ENCODE measurements at places on chromosomes 3 and 15.

GRCh38 chr15:60344987-60345386, 52.8 kb downstream of the ANXA2 start:
- no peak for DNase-seq

DNA sequence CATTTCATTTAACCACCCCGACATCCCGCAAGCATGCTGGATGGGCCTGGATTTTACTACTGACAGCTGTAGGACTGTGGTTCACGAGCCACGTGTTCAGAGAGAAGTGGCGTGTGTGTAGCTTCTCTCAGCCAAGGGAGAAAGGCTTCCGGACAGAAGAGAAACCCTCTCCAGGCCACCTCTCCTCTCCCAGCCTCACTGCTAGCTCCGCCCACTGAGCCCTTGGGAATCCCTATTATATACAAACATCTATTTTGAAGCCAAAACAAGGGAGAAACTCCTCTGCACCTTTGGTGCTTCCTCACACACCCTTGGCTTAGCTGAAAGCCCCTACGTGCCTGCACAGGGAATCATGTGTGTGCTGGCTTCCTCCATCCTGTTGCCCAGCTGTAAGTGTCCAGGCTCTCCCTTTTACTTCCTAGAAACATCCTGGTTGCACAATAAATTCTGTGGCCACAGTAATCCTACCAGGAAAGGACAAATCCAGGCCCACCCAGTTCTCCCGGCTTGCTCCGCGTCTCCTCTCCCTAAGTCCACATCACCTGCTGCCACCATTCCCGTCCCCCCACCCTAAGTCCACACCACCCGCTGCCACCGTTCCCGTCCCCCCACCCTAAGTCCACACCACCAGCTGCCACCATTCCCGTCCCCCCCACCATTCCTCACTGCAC, 30.5 kb downstream of the PCSK6 start:
- DNase-seq, result no peak

GRCh38 chr15:33398555-33398954, 87.8 kb downstream of the RYR3 start:
- DNase-seq, result no peak

GRCh38 chr3:129276385-129276784, 2.3 kb upstream of the HMCES start:
- DNase-seq, result no peak

- DNase-seq, result no peak
These were observed 28.3 kb downstream of the ST8SIA2 start for GRCh38 chr15:92421976-92422375.

- no peak for DNase-seq
These were observed 2.6 kb downstream of the MFSD1 start for GRCh38 chr3:158804441-158804840.

DNA sequence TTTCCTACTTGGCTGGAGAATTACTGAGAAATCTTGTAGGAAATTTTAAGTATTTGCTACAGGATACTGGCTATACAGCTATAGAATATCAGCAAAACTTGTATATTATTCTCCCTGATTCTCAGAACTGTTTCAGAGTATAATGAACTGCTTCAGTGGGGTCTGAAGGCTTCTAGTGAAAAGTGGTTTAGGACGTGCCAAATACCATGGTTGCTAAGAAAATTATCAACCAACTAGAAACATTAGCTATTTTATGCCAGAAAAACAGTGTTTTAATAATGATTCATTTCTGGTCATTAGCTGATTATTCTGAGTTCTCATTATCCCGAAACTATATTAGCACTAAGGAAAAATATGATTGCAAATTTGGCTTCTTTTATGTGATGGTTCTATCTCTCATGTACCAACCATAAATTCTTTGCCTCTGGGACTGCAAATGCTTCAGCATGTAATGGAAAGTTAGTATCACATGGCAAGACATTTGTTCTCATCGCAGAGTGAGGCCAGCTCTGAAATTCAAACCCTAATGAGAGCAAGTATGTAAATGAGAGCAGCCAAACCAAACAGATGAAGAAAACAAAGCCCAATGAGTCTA, 11.0 kb upstream of the TSC22D2 start:
- no peak for DNase-seq

GRCh38 chr3:150515210-150515609, 31.1 kb downstream of the SERP1 start:
- DNase-seq, result no peak

- no peak for DNase-seq
These were observed 241.2 kb downstream of the PDZRN3 start for GRCh38 chr3:73383470-73384049.

- no peak for DNase-seq
These were observed 225.4 kb upstream of the SOX2 start for GRCh38 chr3:181486141-181486885.

GRCh38 chr15:77457905-77458265, 37.2 kb downstream of the HMG20A start:
- DNase-seq, result no peak

- DNase-seq, result no peak
These were observed 1.1 kb upstream of the PPARG start for GRCh38 chr3:12287727-12288181.

GRCh38 chr15:41969851-41970431, 2.4 kb downstream of the EHD4 start:
- peak; percentile 41 for DNase-seq

DNA sequence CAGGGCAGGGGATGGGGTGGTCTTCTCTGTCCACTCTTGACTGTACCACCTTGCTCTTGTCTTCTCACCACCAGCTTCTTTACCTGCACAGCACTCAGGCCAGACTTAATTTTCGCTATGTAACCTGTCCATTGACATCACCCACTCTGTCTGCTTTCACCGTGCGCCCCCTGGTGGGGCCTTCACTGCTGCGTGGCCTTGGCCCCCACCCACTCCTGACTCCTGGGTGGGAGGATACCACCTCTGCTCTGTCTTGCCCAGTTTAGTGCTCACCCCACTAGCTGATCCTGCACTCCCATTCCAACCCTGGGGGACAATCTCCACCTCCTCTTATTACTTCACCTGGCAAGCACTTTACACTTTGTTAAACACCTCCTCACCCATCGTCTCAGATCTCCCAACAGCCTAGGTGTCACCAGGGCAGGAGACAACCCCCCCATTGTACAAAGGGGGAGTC, 17.7 kb downstream of the PTH1R start:
- peak; percentile 16 for DNase-seq

GRCh38 chr3:87127281-87127680, 99.8 kb upstream of the CHMP2B start:
- DNase-seq, result no peak

DNA sequence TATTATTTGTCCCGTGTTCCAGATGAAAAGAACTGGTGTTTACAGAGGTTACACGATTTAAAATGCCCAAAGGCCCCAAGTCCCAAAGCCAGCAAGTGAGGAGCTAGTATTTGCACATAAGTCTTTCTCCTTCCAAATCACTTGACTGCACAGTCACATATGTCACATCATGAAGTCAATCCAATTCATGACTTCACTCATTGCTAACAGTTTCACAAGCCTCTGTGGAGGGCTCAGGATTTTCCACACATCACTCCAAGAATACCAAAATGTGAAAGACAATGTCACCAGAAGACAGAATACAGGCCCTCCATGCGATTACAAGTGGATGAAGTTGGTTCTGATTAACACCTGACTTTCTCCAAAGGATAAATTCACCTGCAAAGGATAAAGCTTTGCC, 283.1 kb upstream of the UBE2E2 start:
- no peak for DNase-seq

DNA sequence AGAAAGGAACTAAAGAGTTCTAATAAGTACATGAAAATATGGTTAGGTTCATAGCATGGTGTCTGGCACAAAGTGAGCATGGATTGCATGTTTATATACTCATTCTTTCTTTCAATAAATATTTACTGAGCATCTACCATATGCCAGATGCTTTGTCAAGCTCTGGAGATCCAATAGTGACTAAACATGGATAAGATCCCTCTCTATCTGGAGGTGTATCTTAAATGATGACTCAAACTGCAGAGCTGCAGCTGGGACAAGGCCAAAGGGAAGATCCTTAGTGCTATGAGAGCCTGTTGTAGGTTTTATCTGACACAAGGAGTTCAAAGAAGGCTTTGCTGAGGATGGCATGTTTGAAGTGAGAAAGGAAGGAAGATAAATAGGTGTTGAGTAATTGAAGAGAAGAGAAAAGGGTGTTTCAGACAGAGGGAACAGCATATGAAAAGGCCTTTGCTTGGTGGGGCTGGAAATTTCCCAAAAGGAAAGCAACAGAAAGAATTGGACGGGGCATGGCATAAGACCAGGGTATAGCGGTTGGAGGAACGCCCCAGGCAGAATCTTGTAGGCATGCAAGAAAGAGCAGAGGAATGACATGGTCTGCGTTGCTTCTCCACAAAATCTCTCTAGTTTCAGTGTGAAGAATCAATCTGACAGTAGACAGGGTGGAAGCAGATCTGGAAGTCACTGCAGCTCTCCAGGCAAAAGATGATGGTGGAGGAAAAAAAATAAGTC, 239.9 kb upstream of the LRTM1 start:
- peak; percentile 61 for DNase-seq

DNA sequence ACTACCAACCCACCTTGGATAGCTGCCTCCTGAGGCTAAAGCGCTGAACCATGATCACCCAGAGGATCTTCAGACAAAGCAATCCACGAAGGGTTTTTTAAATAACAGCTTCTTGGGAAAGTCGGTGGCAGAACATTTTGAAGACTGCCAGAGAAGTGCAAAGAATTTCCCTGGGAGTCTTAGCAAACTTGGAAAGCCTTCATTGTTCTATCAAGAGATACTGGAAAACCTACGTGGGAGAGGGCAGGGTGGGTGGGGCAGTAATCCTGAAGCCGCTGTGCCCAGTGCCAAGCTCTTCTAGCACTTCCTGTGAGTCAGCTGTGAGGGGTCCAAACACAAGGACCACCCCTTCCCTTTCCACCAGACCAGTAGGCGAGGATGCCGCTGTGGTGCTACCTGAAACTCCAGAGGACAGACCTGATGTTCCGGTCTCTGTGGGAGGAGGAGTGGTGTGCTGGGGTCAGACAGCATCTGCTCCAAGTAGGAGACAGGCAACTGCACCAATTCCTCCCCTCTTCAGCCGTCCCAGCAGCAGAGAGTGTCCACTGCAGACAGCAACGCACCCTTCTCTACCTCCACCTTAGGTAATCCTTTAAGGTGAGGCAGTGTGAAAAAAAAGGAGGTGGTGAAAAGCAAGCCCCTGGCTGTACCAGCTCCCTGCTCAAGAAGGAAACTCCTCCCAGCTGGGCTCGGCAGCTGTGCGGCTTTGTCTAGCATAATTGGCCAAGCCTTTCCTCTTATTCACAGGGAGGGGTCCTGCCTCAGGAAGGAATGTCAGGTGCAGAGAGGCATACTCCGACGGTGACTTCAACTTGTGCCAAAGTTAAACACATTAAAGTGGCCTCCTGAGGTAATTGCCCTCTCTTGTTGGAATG, 99.0 kb downstream of the TMCC1 start:
- DNase-seq, result peak; percentile 68

DNA sequence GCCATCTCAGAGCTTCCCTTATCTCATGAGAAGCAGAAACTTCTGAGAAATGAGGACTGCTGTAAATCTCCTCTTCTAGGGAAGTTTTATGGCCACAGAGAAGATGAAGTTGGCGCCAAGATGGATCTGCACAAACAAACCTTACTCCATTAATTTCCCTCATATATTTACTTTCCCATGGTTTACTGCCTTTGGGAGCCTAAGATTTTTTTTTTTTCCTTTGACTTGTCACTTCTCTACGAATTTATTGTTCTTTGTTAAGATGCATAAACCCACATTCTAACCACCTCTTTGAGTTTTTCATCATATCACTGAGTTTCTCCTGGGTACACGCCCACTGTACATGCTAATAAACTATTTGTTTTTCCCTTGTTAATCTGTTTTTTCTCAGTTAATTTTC, 21.5 kb upstream of the NPTN start:
- DNase-seq, result no peak

DNA sequence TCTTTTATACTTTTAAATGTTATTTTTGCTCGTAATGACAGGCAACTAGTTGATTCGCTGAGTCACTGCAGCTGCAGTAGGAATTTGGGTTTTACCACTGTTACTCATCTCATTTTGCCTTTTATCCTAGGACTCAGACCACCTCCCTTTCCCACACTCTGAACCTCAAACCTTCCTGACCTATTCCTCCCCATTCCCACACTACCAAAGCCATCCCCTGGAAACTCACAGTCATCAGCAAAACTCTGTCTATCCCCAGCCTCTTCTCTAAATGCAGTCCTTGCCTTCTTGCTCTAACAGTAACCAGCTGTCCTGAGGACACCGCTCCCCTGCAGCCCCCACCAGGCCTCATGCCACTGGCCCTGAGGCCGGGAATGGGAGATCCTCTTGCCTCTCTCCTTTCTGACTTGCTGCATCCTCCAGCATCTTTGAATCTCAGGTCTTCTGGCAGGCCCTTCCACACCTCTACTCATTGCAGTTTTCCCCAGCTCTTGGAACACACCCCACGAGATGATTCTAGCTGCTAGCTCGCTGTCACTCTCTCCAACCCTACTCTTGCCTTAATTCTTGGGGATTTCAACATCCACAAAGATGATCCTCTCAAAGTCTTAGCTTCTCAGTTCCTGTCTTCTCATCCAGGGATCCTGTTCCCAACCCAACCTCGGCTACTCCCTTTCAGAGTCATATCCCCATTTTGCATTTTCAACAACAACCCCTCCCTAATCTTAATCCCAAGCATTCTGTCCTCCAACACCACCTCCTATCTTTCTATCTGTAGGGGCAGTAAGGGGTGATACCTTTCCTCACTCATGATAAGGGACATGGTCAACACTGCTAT, 55.9 kb upstream of the C3orf80 start:
- peak; percentile 69 for DNase-seq

DNA sequence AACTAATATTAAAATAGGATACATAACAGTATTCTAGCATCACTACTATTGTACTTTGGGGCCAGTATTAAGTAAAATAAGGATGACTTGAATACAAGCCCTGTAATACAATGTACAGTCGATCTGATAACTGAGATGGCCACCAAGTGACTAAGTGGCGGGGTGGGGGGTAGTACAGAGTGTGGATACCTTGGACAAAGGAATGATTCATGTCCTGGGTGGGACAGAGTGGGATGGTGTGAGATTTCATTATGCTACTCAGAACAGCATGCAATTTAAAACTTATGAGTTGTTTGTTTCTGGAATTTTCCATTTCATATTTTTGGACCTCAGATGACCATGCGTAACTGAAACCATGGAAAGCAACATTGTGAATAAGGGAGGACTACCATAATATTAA, 46.0 kb downstream of the SLC7A14 start:
- DNase-seq, result no peak

DNA sequence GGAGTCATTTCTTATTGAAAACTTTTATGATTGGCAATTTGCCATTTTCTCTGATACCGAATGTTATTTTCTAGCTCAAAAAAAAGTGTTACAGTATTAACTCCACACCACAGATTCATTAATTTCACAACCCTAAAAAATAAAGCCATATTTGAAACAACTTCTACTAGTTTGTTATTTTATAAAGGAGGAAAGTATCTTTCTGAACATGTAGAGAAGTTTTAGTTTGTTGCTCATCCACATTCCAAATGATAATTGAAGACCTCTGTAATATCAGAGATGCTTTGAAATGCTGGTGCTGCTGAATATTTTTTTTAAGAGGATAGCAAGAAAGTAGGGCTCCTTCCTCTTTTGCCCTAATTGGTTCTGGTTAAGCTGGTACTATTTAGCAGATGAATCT, 1.9 kb downstream of the VGLL3 start:
- no peak for DNase-seq

All from RCC 7860 (cell line).